Stimulated activated CD4-positive, alpha-beta T cell treated with anti-CD3 and anti-CD28 coated beads, Interleukin-4, amount 100 ng/mL, for 48 hours (primary cell): ENCODE measurements at places on chromosomes 16 and 17.

DNA sequence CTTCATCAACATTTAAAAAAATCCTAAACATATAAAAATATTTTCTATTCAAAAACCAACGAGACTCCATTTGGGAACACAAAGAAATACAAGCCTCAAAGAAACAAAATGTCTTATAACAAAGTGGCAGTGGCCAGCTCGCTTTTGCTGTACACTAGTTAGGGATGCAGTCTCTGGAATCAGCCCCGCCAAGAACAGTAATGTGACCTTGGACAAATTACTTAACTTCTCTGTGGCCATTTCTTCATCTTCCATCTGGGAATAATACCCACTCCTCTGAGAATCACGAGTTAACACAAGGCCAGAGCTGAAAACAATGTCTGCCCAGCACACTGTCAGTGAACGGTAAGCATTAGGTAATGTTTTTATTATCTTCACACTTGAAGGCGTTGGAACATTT is 5.6 kb downstream of the STAT5B start:
- DNase-seq: no peak

DNA sequence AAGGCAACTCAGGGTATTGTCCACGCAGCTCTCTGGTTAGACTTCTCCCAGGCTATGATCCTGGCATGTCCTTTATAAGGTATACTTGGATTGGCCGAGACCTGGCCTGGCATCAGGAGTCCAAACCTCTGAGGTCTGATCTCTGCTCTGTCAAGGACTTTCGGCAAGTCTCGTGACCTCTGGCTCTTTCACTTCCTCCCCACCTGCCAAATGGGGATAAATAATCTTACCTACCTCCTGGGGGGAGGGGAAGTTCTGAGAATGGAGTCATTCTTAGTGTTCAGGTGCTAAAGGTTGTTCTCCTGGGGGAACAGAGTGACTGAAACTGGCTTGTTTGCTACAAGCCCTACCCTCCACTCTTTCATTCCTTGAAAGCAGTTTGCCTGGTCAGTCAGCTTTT is 7.6 kb downstream of the ATXN1L start:
- DNase-seq: no peak

DNA sequence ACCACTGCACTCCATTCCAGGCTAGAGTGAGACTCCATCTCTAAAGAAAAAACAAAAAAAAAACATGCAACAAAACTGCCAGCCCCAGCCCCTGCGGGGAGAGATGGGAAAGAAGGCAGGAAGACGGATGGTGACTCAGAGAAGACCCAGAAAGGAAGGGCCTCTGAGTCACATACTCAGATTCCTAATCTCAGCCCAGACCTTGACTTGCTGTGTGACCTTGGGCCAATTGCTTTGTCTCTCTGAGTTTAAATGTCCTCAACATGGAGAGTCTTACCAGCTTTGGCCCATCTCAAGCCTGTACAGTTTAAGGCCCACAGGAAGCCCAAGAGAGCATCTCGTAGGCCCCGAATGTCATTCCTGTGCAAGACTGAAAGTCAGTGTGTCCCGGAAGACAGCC is 86.5 kb upstream of the LHX1 start:
- DNase-seq: no peak

GRCh38 chr17:45789874-45790273 is 5.8 kb downstream of the CRHR1 start:
- DNase-seq: no peak

GRCh38 chr16:8740775-8741355 is 56.6 kb downstream of the TMEM186 start:
- DNase-seq: no peak

GRCh38 chr17:66848496-66848895 is 13.6 kb downstream of the CACNG5 start:
- no peak for DNase-seq

DNA sequence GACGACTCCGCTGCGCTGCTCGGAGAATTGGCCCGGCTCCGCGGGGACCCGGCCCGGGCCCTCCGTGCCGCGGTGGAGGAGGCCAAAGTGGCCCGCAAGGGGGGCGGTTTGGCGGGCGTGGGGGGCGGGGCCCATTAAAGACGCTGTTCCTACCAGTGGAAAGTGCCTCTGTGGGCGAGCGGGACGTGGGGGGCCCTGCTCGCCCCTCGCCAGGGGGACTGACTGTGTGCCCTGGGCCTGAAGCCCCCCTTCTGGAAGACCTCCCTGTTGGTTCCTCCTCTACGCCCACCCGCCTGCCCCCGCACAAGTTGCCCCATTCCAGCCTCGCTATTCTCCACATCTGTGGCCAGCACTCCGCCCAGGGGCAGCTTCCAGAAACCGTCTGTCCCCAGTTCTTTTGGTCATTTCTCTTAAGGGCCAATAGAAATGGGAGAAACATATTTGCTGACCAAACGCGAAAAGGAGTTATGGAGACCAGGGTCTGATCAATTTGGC is 1.9 kb upstream of the FGF11 start:
- DNase-seq: no peak

- DNase-seq: no peak
Measured at GRCh38 chr16:80437707-80438106, 103.1 kb upstream of the DYNLRB2 start.

DNA sequence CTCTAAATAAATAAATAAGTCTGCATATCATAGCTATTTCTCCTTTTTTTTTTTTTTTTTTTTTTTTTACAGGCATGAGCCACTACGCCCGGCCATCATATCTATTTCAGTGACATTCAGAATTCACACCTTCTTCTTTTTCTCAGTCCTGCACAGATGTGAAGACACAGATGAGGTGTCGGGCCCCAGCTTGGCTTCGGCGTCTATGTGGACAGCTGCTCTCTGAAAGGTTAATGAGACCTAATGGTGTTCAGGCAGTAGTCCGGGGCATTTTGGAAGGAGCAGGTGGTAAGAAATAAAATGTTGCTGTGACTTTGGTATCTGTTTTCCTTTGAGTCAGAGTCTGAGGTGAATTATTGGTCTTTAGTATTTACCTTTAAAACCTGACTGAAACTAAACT is 23.6 kb downstream of the TANGO6 start:
- no peak for DNase-seq

- no peak for DNase-seq
Measured at GRCh38 chr17:61150686-61151299, 248.8 kb upstream of the TBX2 start.

GRCh38 chr17:29079433-29079832 is 36.5 kb downstream of the PIPOX start:
- no peak for DNase-seq

- no peak for DNase-seq
Measured at GRCh38 chr17:12734926-12735325, 54.4 kb upstream of the ARHGAP44 start.

- DNase-seq: no peak
Measured at GRCh38 chr17:77898521-77899434, 59.7 kb upstream of the TNRC6C start.

DNA sequence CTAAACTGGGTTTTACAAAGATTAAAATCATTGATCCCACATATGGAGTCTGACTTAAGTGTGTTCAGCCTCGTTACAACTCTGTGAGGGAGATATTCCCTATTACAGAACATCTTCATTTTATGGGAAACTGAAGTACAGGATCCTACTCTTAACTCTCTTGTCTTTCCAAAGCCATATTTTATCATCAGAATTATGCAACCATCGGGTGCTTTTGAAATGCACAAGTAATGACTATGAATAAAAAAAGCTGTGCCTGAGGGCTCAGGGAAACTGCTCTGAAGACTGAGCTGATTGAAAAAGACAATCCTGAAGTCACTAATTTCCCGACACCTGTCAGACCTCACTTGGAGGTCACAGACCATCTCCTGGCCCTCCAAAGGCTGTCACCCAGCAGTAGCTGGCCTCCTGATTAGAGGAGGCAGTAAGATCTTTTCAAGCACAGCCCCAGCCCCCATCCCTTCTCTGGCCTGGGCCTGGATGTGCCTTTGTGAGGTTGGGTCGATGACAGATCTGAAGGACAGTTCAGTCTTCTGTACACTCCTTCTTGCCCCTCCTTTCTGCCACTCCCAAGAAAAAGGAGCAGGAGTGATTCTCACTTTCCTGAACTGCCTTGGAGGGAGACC is 5.6 kb downstream of the AKAP1 start:
- DNase-seq: no peak

DNA sequence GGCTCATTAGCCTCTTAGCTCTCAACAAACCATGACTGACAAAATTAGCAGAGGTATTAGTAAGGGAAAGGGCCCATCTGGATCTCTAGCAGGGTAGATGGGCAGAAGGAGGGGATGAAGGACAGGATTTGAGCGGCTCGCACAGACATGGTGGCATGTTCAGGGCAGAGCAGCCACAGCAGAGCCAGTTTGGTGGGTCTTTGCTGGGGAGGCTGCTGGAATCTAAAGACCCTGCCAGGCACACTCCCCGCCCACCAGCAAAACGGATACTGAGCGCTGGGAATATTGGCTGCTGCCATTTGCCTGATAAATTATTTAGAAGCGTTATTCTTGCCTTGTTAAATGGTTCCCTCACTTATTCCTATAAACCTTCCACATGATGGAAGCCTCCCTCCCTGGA is 20.7 kb upstream of the NAT9 start:
- no peak for DNase-seq

- no peak for DNase-seq
Measured at GRCh38 chr16:81485824-81486539, 41.4 kb downstream of the CMIP start.

DNA sequence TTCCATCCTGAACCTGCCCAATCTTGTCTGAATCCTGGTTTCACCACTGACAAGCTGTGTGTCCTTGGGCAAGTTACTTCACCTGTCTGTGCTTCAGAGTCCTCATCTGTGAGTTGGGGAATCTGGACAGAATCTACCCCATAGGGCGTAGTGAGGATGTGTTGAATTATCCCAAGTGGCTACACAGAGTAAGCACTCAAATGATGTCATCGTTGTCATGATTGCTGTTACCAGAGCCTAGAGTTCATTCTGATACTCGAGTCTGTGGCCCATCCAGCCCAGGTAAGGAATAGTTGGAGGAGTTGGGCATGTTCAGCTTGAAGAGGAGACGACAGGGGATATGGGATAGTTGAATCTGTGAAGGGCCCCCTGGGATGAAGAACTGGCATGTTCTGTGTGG is 45.9 kb downstream of the MAPT start:
- no peak for DNase-seq

DNA sequence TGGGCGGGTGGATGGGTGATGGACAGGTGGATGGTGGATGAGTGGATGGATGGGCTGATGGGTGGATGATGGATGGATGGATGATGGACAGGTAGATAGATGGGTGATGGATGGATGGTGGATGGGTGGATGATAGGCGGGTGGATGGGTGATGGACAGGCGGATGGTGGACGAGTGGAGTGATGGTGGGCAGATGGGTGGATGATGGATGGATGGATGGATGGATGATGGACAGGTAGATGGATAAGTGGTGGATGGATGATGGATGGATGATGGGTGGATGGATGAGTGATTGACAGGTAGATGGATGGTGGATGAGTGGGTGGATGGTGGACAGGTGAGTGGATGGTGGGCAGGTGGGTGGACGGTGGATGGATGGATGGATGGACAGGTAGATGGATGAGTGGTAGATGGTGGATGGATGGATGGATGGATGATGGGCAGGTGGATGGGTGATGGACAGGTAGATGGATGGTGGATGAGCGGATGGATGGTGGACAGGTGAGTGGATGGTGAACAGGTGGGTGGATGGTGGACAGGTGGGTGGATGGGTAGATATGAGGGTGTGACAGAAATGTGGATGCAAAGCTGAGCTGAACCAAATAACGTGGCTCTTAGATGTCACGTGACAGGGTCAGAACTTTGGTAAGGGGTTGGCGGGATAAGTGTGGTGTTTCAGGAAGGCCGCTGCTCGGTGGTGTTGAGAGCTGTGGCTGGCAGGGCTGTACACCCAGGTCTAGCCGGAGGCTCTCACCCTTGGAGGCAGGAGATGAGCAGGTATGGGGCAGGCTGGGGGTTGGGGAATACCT is 234.3 kb upstream of the CIBAR2 start:
- no peak for DNase-seq

GRCh38 chr17:78381601-78382232 is 3.3 kb downstream of the PGS1 start:
- DNase-seq: no peak

DNA sequence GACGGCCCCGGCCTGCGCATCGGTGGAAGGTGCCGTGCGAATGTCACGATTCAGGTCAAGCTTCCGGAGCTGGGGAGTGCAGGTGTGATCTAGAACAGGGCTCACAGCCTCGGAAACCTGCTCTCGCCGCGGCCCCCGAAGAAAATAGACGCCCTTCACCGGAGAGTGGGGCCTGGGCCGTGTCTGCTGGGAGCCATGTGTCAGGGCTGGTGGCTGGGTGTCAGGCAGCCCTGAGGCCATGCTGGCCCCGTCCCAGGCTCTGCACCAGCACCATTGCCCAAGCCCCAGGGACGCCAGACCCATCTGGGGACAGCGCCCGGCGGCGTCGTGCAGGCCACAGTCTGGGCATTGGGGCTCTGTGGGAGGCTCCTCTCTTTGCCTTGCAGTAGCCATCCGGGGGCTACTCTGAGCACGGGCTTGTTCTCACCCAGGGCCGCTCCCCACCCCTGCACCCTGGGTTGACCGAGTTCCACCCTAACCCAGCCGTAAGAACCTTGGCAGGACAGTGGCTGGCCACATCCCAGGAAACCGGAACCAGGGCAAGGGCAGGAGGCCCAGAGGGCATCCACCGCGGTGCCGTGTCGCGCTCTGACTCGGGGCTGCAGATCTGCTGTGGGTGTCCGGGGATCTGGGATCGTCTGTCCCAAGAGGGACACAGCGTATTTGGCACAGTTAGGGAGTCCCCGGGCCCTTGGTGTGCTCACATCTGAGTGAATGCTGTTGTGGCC is 5.3 kb upstream of the NUDT16L1 start:
- DNase-seq: no peak

DNA sequence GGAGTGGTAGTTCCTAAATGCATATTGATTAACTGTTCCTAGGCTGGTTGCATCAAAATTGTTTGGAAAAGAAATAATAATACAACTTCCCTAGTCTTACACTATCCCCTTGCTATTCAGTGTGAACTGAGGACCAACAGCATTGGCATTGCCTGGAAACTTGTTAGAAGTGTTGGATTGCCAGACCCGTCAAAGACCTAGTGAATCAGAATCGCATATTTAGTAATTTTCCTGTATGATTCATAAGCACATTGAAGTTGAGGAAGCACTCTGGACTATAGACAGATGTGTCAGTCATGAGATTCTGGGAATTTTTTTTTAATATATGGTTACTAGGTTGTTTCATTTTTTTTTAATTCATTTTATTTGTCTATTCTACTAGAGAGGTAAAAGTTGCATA is 34.7 kb upstream of the KCNJ16 start:
- no peak for DNase-seq

- no peak for DNase-seq
Measured at GRCh38 chr17:79473111-79473875, 137.6 kb downstream of the RBFOX3 start.

- no peak for DNase-seq
Measured at GRCh38 chr17:45310380-45311324, 6.2 kb downstream of the MAP3K14 start.

GRCh38 chr17:44005527-44006271 is 1.3 kb downstream of the NAGS start:
- DNase-seq: no peak

DNA sequence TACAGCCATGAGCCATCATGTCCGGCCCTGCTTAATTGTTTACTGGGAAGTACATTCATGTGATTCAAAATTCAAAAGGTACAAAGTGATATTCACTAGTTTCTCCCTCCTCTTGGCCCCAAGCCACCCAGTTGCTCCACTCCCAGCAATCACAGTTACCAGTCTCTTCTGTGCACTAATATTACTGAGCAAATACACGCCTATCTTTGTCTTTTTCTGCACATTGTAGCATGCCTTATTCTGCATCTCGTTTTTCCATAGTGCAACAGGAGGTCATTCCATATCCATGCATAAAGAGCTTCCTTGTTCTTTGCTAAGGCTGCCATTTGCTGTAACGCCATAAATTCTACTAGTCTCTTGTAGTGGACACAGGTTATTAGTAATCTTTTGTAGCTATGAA is 2.2 kb upstream of the ALOX15 start:
- no peak for DNase-seq
